ENCODE measurements at places on chromosomes 4 and X.

DNA sequence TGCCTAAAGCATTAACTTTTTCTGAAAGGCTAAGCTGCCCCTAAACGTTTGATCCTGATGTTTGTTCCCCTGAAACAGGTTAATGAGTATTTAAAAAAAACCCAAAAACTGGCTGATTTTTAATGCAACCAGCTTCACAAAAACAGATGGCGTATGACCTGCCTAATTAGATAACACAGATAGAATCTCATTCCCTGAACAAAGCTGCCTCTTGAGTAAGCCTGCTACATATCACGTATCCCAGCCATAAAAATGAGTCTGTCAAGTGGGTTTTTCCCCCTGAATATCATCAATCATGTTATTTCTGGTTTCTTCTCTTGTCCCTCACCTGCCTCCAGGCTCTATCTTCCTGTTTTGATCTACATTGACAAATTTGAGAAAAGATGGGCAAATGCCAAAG, 154.2 kb upstream of the FAM9B start:
- DNase-seq: no peak

GRCh38 chrX:112935029-112935428, 94.4 kb upstream of the AMOT start:
- no peak for DNase-seq

GRCh38 chr4:13543839-13544605, at the start of gene NKX3-2:
Gene NKX3-2, minus strand, starts transcription at chr4:13544508. Its CDS starts 94 bp downstream, at chr4:13544414.
- no peak for DNase-seq

- no peak for DNase-seq
These were observed 509.1 kb upstream of the SPANXN1 start for GRCh38 chrX:144738246-144738645.

- no peak for DNase-seq
These were observed 67.7 kb upstream of the PGRMC2 start for GRCh38 chr4:128355305-128355704.
